Thyroid gland (tissue), 4 donors: ENCODE measurements at places on chromosomes 3 and 15.
A peak's percentile ranks its signal among the peaks of the same experiment; 100 is the strongest.

DNA sequence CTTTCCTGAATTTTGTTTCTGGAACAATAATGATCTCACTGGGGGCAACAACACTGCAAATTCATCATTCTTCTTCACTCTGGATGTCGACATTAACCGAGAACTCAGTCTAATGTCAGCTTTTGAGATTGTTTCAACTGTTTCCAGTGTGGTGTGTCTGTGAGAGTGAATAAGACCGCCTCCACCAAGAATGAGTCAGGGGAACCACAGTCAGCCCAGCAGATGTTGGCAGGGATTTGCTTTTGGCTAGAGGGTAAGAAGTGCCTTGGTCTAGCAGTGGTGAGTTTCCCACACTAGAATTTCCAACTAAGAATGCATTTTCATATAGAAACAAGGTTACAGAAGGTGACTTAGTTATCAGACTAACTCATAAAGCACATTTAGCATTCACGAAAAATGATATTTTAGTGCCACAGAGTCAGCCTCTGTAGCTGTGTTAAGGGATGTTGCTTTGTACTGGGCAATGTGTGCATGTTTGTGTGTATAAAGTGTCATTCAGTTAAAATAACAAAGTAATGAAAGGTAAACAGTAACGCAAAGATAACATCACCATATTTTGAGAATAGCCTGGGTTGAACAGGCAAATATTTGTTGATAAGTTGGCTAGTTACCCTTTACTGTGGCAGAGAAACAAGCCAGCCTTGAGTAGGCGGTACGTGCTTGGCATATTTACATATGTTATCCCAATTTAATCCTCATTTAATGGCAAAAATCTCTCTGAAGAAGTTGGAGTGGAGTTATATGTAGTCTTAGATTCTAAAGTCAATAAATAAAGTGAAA lies 33.8 kb downstream of the DRD3 start:
- DNase-seq: no peak

DNA sequence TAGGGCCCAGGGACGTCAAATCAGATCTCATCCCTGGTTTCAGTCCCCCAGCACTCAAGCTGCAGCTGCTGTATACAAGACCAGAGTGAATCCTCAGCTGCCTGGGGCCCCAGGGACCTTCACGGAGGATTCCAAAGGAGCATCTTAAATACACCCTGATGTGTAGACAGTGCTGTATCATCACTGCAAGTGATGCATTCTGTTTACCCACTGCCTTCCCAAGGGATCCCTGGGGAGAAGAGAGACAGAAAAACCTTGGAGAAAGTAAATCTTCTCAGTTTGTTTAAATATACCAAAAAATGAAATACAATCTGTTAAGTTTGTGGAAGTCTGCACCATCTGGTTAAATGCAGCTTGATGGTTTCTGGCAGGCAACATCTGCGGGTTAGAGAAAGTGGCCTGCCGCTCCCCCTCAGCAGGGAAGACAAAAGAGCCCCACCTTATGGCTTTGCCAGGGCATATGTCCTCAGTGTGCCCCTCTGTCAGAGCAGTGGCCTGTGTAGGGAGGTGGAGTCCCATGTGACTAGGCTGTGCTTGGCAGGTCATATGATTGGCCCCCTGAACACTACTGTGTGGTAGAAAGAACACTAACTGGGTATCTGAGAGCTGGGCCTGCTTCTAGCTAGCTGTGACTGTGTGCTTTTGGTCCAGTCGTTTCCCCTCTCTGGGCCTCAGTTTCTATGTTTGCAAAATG lies 222.2 kb upstream of the TRIM42 start:
- DNase-seq: no peak

DNA sequence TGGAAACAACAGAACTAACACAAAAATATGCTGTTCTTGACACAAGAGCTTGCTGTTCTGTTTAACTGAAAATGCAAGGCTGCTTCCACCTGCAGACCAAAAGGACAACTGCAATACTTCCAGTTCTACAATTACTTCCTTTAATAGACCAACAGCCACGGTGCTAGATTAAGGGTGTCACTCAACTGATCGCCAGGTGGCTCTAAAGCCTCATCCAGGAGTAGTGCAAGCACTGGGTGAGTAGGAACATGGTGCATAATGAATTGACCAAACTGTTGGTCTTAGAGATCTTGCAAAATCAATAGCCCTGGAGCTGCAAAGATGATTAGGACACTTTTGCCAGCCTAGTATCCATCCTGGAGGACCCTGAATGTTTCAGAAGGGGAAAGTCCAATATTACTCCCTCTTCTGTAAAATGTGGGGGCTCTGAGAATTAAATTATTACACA lies 3.6 kb upstream of the CLDN16 start:
- peak; percentile 48 for DNase-seq

- peak; percentile 10 for DNase-seq
These were observed 1.6 kb downstream of the BBX start for GRCh38 chr3:107524326-107524840.

DNA sequence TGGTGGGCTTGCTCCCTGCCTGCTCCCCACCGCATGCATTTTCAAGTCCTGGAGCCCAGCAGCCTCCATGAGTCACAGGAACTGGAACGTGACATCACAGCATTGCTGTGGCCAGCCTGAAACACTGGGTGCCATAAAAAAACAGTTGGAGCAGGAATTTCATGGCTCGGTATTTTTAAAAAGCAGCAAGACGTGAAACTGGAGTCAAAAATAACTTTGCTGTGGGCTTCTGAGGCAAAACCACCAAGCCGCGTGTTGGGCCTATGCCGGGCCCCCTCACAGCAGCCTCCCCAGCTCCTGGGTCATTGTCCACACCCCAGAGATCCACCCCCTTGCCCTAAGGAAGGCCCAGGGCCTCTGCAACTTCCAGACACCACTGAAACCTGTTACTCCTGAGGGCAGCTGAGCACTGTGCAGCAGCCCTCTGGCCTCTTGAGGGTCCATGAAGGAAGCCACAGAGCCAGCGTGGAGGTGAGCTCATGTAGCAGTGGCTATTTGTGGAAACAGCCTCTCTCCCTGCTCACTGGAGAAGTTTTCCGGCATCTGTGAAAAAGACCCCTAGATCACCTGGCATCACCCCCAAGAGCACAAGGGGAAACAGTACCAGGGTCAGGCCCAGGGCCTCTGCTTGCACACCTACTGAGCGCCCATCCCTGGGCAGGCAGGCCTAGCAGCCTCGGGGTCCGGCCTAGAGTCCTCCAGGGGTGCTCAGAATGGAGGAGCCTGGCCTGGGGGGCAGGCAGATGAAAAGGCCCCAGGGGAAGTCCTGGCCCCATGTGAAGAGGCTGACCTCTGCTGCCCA lies 34.0 kb upstream of the DUSP7 start:
- peak; percentile 68 for DNase-seq

DNA sequence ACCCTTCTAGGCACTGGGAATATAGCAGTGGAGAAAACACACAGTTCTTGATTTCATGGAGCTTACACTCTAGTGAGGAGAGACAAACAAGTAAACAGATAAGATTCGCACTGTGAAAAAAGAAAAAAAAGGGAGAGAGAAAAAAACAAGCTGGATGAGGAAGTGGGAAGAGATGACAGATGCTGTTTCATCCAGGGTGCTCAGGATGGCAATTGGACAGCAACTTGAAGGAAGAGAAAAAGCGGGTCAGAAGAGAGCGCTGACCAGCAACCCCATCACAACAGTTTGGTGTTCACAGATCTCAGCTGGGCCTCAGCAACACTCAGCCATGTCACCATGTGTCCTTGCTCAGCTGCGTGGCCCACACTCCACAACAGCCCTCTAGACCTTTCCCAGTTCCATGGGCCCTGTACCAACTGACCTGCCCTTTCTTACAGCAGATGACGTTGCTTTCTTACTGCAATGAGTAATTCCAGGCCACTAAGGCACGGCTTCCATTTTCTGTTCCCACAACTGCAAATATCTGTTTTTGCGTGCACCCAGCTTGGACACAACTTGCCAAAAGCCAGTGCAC lies 230.8 kb downstream of the MEX3B start:
- no peak for DNase-seq

- DNase-seq: no peak
These were observed 41.9 kb upstream of the XRN1 start for GRCh38 chr3:142489572-142490323.

DNA sequence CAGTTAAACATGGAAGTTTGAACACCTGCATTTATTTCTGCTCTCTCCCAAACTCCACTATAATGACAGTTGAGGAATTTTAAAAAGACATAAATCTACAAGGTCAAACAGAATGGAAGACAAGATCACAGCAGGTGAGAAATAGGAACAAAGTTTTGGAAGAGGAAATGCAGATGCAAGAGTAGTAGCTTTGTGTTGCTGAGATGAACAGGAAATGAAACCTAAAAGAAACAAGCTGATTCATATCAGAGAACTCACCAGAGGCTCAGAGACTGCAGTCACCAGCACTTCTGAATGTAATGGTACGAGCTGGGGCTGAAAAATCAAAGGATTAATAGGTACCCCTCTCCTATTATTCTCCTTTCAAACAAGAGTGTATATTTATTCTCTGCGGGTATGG lies 459.9 kb downstream of the RAP2B start:
- DNase-seq: no peak

DNA sequence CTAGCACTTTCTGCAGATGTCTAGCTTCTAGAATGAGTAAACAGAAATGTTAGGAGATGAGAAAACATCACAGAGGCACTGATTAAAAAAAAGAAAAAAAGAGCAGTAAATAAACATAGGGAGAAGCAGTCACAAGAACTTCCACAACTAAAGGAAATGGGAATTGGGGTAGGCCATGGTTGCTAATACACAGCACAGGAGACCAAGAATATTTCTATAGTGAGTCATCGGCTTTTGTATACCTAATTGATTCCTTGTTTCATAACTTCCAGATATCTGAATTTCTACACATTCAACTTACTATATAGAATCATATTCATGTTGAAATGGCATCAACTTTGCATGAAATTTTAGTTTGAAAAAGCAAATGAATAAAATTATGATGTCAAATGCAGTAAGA lies 47.3 kb upstream of the TCF12 start:
- DNase-seq: no peak

GRCh38 chr3:101532783-101533602 lies 20.0 kb upstream of the SENP7 start:
- no peak for DNase-seq

DNA sequence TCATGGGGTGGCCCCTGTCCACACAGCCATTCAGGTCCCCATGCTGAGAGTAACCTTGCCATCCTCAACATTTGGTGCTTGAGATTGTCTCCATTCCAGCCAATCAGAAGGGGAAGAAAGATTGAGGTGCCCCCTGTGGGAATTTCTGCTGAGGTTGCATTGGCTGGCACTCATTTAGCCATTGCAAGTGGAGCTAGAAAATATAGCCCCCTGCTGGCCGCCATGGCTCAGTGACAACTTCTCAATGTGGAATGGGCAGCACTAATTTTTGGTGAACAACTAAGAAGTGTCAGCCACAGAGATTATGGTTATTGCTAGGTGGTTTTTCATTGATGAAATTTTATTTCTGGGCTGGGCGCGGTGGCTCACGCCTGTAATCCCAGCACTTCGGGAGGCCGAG lies 22.0 kb downstream of the COL6A6 start:
- DNase-seq: peak; percentile 48

- no peak for DNase-seq
These were observed 341.8 kb upstream of the SATB1 start for GRCh38 chr3:18766974-18767373.

DNA sequence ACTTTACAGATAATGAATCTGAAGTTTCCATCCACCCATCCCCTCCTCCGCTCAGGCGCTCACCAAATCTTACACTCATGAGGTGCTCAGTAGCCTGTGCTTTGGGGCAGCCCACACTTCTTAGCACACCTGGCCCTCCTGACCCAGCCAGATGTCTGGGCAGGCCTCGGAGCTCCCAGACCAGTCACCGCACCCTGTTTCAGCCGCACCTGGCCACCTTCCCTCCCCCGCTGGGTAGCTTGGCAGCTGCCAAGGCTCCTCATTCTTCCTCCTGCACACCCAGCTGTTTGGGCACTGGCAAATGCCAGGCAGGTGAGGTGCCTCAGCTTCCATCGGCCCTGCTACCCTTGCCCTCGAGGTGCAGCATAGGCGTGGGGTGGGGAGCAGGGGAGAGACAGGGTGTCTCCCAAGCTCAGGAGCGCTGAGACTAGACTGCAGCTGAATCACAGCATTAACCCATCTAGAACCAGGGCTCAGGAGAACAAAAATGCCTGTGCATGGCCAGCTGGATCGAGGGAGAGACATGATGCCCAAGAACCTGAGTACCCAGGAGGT lies 45.8 kb downstream of the CDC25A start:
- no peak for DNase-seq
